Astrocyte (in vitro differentiated cells and primary cell): ENCODE measurements at places on chromosomes 3 and 15. TPM values are rescaled to one million over a fixed set of nuclear protein-coding genes. Genes with fewer than 3 reads are reported as not detected.
A peak's percentile ranks its signal among the peaks of the same experiment; 100 is the strongest.

The TYRO3 gene
- total RNA-seq, result 28.5 and 34.0 TPM in 2 replicates

The TEX55 gene
- total RNA-seq, result not detected in 2 replicates

The DNAH12 gene
- 0.23 and 0.36 TPM in 2 replicates for total RNA-seq

The TGM4 gene
- total RNA-seq, result 0.18 TPM in 1 of 2 replicates, not detected in the other

The SCN11A gene
- total RNA-seq, result 0.07 and 0.20 TPM in 2 replicates

The SCN5A gene
- total RNA-seq, result 2.3 and 3.3 TPM in 2 replicates

The C3orf85 gene
- not detected in 2 replicates for total RNA-seq

The THAP10 gene
- 1.6 TPM in 2 replicates for total RNA-seq

The CCR3 gene
- total RNA-seq, result not detected in 2 replicates

The ITPR1 gene
- total RNA-seq, result 6.7 and 9.0 TPM in 2 replicates

DNA sequence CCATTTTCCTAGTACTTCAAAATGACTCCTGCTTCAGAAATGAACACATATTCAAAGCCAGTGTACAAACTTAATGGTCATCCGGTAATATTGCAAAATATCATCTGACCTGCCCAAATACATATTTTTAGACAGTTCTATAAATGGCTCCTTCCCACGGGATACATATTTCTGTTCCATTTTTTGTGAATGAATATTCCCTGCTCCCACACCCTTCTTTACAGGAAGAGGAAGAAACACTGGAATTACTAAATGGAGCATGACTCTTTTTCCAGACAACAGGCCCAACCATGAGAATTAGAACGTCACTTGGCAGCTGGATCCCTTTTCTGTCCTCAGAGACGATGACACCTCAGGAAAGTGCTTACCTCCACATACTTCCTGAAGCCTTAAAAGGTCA, 38.0 kb upstream of the CBLB start:
- no peaks in the 10 kb centered on the region for H3K36me3 ChIP-seq
- H3K27ac ChIP-seq, result no peak overlapping the region

GRCh38 chr3:7271631-7272030, 410.7 kb downstream of the GRM7 start:
- no peak for DNase-seq
- H3K27ac ChIP-seq, result no peak overlapping the region
- H3K4me1 ChIP-seq, result no peaks in the 10 kb centered on the region

GRCh38 chr3:171860830-171861535, 17.8 kb downstream of the TMEM212 start:
- no peak overlapping the region for H3K4me3 ChIP-seq
- peaks cover 9% of the 10 kb centered on the region for H3K4me1 ChIP-seq
- H3K27ac ChIP-seq, result no peak overlapping the region
- peak; percentile 91 for DNase-seq

DNA sequence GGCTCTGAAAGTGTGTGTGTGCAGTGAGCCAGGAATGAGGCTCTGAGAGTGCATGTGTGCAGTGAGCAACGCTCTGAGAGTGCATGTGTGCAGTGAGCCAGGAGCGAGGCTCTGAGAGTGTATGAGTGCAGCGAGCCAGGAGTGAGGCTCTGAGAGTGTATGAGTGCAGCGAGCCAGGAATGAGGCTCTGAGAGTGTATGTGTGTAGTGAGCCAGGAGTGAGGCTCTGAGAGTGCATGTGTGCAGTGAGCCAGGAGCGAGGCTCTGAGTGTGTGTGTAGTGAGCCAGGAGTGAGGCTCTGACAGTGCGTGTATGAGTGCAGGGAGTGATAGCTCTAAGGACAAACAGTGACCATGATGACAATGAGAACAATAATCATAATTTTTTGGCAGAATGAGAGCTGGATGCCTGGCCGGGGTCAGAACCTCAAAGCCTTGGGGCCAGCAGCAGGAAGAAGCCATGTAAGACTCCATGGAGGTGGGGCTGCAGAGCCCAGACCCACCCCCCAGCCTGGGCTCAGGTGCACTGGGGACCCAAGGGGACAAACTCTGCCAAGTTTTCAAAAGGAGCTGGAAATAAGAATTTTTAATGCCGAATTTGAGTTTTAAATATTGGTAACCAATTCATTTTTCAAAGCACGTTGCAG, 85.7 kb upstream of the PRR20G start:
- no peak for DNase-seq
- H3K36me3 ChIP-seq, result no peaks in the 10 kb centered on the region
- H3K27ac ChIP-seq, result no peak overlapping the region

DNA sequence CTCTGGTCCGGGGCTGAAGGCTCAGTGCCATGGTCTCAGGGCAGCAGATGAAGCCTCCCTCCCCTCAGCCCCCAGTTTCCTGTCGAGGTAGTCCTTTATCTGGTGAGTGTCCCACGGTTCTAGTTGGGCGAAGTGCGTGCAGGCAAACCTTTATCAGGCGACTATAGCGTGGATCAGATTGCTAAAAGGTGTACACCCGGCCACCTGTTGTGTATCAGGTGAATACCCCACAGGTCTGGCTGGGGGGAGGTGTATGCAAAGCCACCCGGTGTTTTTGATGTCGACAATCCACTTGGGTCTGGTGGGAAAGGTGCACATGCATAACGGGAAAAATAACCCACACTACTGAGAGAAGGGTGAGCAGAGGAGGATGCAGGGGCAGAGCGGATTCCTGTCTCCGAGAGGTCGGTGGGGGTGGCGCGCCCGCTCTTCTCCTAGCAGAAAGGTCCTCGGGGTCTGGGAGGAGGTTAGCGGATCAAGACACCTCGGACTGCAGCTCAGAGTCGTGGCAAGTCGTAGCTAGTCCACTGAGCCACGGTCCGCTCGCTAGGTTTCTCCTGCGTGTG, 507 bp downstream of the SLC12A6 start:
- peaks cover 21% of the 10 kb centered on the region for H3K36me3 ChIP-seq
- H3K27me3 ChIP-seq, result no peaks in the 10 kb centered on the region
- peak overlapping the region; percentile 77 for H3K4me3 ChIP-seq
- H3K27ac ChIP-seq, result peak overlapping the region; percentile 78
- peaks cover 16% of the 10 kb centered on the region for H3K4me1 ChIP-seq

GRCh38 chr3:161852744-161853143, 356.1 kb downstream of the OTOL1 start:
- peaks cover 14% of the 10 kb centered on the region for H3K4me1 ChIP-seq
- no peak overlapping the region for H3K27ac ChIP-seq
- no peaks in the 10 kb centered on the region for H3K36me3 ChIP-seq
- no peaks in the 10 kb centered on the region for H3K27me3 ChIP-seq
- DNase-seq, result no peak

DNA sequence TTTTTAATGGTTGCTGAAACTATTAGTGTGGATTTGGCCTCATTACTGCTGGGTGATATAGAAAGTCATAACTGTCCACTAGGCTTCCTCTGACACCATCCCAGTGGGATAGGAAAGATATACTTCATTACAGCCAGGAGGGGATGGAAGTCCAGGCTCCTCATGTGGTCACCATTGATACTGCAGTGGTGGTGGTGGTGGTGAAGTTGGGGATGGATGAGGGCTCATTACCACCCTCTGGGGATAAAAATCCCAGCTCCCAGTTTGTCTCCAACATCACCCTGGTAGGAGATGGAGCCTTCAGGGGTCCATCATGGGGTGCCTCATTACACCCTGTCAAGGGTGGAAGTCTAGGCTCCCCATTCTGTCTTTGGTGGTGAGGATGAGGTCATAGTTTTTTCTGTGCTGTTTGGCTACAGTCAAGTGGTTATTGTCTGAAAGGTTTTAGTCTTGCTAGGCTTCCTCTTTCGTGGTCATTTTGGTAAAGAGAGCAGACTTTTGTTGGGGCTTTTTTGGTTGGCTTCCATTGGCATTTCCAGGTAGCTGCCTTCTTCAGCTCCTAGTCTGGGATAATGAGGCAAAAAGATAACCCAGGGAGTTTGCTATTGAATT, 30.1 kb upstream of the FILIP1L start:
- no peak overlapping the region for H3K27ac ChIP-seq
- H3K4me1 ChIP-seq, result no peaks in the 10 kb centered on the region
- no peaks in the 10 kb centered on the region for H3K27me3 ChIP-seq
- no peak for DNase-seq
- H3K36me3 ChIP-seq, result no peaks in the 10 kb centered on the region

DNA sequence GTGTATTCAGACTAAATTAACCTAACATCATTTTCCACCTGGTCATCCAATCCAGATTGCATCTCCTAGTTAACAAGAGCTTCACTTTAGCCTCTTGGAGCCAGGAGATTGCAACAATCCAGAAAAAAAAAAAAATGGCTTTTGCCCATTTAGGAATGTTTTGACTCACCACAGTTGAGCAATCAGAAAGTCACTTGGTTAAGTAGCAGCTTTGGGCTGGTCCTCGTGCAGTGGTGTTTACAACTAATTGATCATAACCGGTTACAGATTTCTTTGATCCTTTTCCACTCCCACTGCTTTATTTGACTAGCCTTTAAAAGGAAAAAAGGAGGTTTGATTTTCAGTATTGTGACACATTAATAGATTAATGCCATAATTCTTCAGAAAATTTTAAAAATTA, 688.8 kb upstream of the CCDC54 start:
- H3K27me3 ChIP-seq, result no peaks in the 10 kb centered on the region
- H3K27ac ChIP-seq, result no peak overlapping the region
- H3K4me1 ChIP-seq, result no peaks in the 10 kb centered on the region

DNA sequence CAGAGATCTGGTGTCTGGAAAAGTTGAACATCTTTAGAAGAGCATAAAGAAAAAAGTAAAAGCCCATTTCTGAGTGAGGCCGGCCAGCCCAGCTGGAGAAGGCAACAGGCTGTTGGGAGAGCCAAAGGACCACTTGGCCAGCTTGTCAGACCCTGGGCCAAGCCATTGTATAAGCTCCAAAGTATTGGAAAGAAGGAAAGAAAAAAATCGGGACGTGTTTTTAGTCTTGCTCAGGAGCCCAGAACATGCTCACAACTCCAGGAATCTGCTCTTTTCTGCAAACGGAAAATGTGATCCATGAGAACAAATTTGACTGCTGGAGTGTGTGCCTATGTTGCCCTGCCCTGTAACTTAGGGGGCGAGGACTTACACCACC, 10.4 kb upstream of the CLPX start:
- no peak for DNase-seq
- peaks cover 12% of the 10 kb centered on the region for H3K27me3 ChIP-seq

DNA sequence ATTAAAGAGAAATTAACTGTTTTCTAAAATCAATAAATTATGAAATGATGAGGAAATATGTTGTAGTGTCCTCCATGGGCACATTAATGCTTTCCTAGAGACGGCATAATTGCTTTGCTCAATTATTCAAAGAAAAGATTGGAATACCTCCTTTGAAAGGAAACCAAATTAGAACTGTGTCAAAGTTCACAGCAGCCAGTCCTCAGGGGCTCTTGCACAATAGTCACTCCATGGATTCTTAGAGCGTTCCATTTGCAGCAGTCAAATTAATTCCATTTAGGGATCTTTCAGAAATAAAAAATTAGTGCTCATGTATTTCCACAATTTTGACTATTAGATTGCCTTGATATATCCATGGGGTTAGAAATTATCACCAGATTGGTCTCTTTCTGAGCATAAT, 841.6 kb upstream of the DPPA4 start:
- no peak overlapping the region for H3K27ac ChIP-seq
- H3K4me3 ChIP-seq, result no peak overlapping the region
- no peak for DNase-seq
- H3K27me3 ChIP-seq, result no peaks in the 10 kb centered on the region
- H3K36me3 ChIP-seq, result no peaks in the 10 kb centered on the region

GRCh38 chr3:127865941-127866340, 43.6 kb upstream of the MGLL start:
- no peak overlapping the region for H3K4me3 ChIP-seq
- H3K4me1 ChIP-seq, result no peaks in the 10 kb centered on the region
- no peaks in the 10 kb centered on the region for H3K27me3 ChIP-seq
- no peaks in the 10 kb centered on the region for H3K36me3 ChIP-seq

DNA sequence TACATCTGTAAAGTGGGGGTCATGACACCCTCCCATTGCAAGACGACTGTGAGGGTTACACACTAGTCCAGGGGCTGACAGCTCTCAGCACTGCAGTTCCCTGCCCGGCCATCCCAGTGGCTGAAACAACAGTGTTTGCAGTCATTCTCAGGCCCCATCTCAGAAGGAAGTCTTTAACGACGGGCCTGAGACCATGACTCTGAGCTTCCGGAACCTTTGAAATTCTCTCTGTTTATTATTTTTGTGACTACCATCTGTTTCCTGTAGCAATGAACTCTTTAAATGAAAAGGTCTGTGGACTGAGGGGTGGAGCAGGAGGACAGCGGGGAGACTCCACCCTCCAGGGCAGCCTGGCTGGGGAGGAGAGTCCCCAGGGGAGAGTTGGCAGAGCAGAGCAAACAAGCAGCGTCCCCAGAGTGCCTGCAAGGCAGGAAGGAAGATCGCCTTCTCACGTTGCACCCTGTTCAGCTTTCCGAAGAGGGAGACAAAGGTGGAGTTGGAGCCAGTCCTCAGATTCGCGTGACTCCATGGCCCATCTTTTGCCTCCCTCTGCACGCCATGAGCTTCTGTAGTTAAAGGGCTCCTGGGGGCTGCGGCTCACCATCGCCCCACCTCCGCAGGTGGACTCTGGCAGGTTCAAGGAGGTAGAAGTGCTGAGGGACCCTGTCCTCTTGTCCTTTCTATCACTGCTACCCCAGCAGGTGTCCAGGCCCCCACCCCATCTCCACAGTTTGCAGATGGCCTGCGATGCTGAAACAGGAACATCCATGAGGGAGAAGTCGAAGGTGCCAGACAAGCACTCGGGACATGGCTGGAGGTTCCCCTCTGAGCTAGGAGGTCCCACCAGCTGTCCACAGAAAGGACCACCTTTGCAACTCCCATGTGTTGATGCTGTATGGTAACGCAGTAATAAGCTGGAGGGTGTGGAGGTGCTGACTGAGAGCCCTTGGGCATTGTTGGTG, 525.8 kb upstream of the PROK2 start:
- H3K4me3 ChIP-seq, result no peak overlapping the region
- H3K4me1 ChIP-seq, result peaks cover 12% of the 10 kb centered on the region
- DNase-seq, result peak; percentile 53
- H3K27me3 ChIP-seq, result no peaks in the 10 kb centered on the region

DNA sequence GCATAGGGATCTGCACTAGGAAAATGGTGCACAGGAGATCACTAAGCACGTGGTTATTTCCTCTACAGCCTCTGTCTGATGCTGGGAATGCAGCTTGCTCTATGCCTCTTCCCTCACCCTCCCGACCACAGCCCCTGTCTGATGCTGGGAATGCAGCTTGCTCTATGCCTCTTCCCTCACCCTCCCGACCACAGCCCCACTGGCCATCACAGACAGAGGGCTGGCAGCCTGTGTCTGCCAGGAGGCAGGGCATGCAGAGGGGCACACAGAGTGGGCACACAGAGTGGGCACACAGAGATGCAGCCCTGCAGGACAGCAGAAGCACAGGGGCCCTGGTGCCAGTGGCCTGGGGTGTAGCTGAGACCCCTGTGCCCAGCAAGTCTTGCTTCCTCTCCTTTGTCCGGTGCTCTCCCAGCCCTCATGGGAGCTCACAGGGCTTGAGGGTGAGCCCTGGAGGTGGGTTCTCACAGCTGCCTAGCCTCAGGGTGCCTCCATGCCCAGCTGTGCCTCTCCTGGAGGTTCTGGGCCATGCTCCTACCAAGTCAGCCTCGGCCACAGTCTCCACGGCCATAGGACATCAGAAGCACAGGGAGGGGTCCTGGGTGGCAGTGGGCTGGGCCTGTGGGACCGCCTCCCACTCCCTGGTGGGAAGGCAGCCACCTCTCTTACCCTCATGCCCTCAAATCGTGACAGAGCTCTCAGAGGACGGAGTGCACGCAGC, 65.8 kb downstream of the EXOG start:
- H3K36me3 ChIP-seq, result no peaks in the 10 kb centered on the region
- no peaks in the 10 kb centered on the region for H3K27me3 ChIP-seq
- no peak overlapping the region for H3K4me3 ChIP-seq
